ENCODE measurements at places on chromosomes 1 and 21.

- no peak for DNase-seq
Measured at GRCh38 chr1:204830747-204831146, 39.9 kb upstream of the NFASC start.

DNA sequence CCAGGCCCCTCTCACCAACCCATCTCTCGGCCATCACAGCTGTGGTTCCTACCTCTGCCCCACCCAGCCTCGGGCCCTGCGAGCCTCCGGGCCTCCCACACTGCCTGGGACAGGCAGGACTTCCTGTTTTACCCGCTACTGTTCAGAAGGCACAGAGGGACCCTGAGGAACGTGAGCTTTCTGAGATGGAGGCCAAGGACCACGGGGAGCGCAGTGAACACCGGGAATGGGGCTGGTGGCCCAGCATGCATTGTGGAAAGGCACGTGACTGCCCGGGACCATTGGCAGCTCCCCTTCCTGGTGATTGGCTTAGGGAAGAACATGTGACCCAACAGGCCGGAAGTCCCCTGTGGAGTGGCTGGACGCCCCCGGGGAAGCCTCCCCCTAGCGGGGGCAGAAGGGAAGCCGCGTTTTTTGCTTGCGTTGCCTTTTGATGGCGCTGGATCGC, 7.0 kb downstream of the S100B start:
- no peak for DNase-seq

DNA sequence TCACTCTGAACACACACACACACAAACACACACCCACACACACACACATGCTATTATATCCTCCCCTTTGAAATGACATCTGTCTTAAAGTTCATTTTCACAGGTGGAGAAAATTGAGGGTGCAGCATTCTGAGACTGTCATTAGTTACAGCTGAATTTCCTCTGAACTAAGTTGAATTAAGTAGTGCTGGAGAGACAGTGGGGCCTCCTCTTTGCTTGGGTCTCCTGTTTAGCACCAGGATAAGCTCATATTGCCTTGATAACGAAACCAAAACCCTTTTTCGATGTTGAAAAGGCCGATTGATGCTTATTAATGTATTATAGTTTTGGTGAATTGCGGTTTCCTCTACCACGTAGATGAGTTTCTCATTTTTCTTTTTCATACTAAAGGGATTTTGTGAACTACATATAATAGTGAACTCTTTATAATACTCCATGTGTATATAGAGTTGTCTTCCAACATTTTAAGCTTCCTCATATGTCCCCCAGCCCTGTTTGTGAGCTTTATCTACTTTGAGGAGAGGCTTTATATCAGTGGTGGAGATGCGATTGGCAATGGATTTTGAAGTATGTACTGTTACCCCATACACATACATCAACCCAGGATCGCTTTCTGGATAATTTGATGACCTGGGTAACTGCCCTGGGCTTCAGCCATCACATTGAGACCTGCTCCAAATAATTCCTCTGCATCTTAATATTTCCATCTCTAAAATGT, 17.4 kb downstream of the DYNLT5 start:
- no peak for DNase-seq

- no peak for DNase-seq
Measured at GRCh38 chr21:42350318-42350910, 380 bp downstream of the TFF2 start.

DNA sequence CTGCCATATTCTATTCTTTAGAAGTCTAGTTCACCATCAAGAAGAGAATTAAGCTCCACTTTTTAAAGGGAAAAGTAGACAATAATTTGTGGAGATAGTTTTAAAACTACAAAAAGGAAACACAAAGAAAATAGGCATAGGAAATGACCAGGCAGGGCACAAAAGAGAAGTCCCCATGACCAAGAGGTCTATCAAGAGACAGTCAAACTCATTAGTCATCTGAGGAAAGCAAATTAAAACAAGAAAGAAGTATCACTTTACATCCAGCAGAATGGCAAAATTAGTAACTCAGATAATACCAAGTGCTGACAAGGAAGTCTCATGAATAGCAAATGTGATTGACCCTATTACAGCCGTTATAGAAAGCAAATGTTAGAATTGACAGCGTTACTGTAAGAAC, 243.7 kb upstream of the SNX7 start:
- DNase-seq, result no peak

All from stimulated activated CD8-positive, alpha-beta memory T cell treated with anti-CD3 and anti-CD28 coated beads, Interleukin-7, amount 100 ng/mL, for 1 hour (primary cell).